ENCODE measurements at places on chromosomes 6 and 20.

GRCh38 chr6:133309579-133309978 is 68.4 kb downstream of the EYA4 start:
- no peak for DNase-seq

- no peak for DNase-seq
Measured at GRCh38 chr20:40673442-40673841, 15.6 kb downstream of the MAFB start.

GRCh38 chr20:5933802-5934436 is 16.4 kb downstream of the TRMT6 start:
- peak; percentile 41 for DNase-seq

DNA sequence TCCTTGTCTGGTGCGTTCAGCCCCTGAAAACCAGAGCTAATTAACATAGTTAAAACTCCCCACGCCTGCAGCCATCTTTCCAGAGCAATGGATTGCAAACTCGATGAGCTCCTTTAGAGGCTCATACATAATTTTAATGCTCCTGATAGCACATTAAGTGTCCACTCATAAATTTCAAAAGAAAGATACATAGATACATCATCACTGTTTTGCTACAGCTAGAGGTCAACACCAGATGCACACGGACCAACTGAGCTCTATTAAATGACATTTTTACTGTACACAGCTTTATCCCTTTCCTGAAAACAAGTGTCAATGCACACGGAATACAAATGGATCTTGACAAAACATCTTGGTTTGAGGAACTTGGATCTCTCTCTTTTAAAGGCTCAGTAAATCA is 91.3 kb upstream of the HDAC2 start:
- no peak for DNase-seq

DNA sequence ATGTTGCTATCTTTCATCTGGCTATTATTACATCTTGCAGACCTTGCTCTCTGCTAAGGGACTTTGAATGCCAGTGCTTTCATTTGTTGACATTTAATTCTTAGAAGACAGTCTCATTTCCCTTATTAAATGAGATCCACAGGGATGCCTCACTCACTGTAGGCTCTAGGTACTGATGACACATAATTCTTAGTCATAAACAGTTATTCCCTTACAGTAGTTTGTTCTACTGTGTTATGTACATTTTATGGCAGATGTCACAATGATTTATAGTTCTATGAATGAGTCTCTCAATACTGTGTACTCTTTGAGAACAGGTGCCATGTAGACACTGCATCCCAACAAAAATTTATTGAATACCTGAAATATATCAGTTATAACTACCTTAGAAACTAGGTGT is 70.3 kb downstream of the FAM83B start:
- no peak for DNase-seq

GRCh38 chr6:140460267-140460666 is 1085.8 kb upstream of the CITED2 start:
- DNase-seq = no peak

DNA sequence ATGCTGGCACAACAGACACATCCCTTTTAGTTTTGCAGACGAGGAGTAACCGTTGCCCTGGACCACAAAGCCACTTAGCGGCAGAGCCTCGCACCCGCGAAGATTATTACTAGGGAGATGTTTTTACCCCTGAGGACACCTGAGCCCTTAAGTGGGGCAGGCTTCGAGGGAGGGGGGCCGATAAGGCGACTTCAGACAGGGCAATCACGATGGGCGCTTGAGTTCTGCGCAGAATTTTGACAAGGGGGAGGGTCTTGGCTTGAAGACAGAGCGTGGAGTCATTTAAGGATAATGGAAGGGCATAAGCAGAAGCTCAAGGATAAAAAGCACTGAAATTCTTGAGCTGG is 650 bp upstream of the TTK start:
- DNase-seq = peak; percentile 33

- DNase-seq = no peak
Measured at GRCh38 chr6:157763129-157763903, 59.7 kb upstream of the SNX9 start.

- DNase-seq = no peak
Measured at GRCh38 chr6:89443658-89444057, 10.7 kb downstream of the ANKRD6 start.

DNA sequence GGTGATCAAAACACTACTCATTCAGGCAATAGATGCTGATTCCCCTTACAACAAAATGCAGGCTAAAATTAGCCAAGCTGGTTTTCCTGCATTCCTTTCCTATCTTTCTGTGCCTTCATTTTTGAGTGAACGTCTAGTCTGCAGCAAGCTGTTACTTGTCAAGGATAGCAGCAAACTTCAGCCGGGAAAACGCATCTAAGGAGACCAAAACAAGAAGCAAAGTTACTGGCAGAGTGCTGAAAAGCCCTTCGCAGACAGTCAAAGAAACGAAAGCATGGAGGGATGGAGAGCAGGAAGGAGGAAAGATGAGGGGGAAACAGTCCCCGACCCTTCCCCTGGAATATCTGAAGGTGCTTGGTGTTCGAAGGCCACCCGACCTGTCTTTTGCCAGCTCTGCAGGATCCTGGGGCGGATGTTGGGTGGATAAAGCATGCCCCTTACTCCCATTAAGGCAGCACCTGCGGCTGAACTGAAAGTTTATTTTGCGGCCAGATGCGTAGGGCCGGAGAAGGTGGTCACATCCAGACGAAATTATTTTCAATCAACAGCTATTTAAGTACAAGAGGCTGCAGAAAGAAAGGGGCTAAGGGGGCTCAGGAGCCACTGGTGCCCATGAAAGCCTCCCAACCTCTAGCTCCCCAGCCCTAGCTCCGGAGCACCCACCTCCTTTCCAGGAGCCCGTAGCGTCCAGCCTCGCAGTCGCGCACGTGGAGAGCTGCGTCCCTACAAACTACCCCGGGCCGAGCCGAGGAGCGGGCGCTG is 538 bp downstream of the FERMT1 start:
- DNase-seq = no peak

GRCh38 chr6:85997206-85997605 is 354.5 kb upstream of the SYNCRIP start:
- DNase-seq = no peak

GRCh38 chr6:36130667-36131510 is 576 bp downstream of the MAPK13 start:
- no peak for DNase-seq

DNA sequence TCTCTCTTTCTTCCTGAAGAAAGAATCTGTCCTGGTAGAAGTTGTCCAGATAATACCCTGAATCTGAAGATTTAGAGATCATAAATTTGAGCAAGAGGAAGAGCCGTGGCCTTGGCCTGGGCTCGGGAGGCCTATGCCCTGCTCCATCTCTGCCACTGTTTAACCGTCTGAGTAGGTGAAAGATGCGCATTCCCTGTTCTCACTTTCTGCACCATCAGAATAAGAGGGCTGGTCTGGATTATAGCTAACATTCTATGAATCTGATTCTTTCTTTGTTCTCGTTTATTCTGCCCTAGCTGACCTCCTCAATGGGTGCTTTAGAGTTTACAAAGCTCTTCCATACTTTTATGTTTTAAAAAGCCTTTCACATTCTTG is 51.3 kb downstream of the ELOVL4 start:
- no peak for DNase-seq

DNA sequence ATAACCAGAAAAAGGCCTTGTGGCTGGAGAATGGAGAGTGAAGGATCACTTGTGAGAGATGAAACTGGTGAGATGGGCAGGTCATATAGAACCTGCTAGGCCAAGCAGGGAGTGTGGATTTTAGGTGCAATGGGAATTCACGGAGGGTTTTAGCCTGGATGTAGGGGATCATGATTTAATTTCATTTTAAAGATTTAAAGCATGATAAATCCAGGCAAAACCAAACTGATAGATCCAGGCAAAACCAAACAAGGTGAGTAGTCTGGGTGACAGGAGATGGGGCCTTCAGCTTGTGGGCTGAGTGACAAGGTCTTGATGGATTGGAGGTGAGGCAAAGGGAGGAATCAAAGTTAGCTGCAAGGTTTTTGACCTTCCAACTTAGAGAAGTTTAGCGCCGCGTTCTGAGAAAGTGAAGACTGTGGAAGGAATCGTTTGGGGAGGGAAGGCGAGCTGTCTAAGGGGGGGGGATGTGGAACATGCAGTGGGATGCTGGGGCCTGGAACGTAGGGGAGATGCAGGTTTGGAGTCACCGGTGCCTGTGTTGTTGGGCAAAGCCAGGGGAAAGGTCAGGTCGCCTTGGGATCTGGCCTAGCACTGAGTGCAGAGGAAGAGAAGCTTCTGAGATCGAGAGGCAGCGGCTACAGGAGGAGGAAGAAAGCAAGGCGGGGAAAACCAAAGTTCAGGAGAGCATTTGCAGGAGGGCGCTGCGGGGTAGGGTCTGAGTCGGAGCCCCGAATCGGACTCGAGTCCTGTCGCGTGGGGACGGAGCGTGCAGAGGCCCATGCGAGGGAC is 1.3 kb upstream of the PLCG1 start:
- no peak for DNase-seq

GRCh38 chr6:20564269-20564668 is 30.0 kb downstream of the CDKAL1 start:
- DNase-seq = peak; percentile 41

DNA sequence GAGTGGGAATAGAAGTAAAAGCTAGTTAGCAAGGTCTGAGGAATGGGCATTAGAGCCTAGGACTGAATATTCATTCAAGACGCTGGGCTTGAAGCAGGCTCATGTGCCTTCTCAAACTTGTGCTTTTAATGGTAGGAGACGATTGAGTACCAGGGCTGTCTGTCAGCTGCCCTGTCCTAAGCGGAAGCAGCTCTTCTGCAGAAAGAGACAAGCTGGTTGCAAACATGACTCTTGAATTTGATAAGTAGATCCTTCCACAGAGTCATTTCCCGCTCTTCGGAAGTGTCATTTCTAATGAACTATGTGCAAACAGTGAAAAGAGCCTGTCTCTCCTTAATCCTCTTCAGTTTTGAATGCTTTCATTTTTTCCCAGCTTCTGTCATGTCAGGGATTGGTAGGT is 176.4 kb downstream of the TFAP2B start:
- no peak for DNase-seq

DNA sequence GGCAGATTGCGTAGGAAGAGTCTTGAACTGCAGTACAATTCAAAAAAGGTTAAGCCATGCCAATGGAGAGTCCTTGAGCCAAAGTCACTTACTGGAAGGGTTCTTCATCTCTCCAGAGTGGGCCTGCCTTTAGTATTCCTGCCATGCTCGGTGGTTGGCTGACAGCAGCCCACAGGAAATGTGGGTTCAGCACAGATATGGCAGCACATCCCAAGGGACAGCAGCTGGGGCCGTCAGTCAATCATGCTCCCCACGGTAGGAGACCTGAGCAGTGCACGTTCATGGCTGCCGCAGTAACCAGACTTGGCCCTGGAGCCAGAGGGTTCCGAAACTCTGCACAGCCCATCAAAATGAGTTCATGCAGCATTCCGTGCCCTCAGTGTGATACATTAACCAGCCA is 63.6 kb upstream of the SIRPA start:
- DNase-seq = no peak

GRCh38 chr20:33391722-33392415 is 9.4 kb downstream of the CDK5RAP1 start:
- no peak for DNase-seq

GRCh38 chr6:36378936-36379335 is 8.5 kb downstream of the ETV7 start:
- no peak for DNase-seq

GRCh38 chr20:16666272-16666671 is 63.6 kb upstream of the SNRPB2 start:
- no peak for DNase-seq

- DNase-seq = no peak
Measured at GRCh38 chr6:168577496-168577895, 136.5 kb downstream of the SMOC2 start.

- no peak for DNase-seq
Measured at GRCh38 chr6:38021029-38021428, 201.5 kb downstream of the ZFAND3 start.

- no peak for DNase-seq
Measured at GRCh38 chr20:50395251-50395729, 114.9 kb upstream of the PTPN1 start.

DNA sequence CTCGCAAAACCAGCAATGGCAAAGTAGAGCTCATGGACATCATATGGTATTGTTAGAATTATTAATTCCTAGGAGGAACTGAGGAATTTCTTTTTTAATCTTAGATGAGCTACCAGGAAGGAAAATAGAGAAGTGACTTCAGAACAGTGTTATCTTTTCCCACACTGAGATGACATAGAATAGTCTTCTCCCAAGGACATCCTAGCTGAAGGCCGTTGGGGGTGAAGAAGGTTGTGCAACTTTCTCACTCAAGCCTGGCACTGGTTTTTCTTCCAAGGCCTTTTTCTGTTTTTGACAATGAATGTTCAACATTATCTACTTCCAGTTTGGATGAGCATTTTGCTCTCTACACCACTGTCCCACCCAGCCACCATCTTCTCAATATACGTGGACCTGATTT is 35.8 kb upstream of the MAS1 start:
- no peak for DNase-seq

DNA sequence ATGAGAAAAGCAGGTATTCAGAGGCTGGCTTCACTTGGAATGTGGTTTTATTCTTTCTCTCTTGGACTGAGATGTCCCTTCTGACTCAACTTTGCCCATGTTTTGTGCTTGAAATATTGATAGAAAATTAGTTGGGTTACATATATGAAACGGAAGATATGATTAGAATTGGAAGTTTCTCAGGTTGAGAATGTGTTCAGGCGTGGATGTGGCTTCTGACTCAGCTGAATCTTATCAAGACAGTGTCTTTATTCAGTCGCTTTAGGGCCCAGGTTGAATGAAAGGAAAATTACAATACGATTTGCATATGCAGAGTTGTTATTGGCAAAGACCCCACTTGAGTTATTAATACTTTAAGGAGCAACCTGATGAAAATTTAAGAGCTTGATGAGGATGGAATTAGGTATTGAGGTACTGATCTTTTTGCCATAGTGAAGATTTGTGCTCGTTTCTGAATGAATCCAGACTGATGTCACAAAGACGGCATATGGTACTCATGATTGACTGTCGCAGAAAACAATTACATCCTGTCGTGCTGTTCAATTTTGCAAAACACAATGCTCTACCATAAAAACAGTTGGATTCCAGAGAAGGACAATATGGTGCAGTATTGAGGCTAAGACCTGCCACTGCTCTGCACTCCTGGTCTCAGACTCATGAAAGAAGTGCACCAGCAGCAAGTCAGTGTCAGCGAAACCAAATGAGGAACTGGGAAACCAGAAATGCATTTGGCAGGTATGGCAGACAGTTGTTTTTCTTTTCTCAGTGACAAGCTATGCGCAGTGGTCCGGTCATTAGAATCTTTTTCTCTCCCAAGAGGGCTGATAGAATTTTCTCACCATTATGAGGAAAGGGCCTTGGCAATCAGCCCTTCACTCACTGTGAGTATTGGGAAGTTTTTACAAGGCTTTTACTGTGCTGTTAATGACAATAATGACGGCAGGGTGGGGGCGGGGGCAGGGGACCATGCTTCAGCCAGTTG is 158.3 kb downstream of the DOK5 start:
- no peak for DNase-seq

DNA sequence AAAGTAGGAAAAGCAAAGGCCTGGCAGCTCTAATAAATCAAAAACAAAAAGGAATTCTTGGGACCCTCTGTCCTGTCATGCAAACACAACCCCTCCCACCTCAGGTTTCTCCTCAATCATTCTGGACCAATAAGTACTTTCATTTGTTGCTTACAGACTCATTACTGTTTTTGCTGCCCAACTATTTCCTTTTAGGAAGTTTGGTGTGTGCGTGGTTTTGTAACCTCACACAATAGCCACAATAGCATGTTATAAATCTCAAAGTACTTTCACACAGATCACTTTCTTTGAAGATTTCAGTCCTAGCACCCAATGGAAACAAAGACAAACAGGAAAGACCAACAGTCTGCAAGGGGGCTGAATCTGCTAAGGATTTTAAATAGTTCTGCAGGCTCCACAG is 4.5 kb downstream of the MRPL14 start:
- no peak for DNase-seq

- DNase-seq = no peak
Measured at GRCh38 chr20:59939879-59940128, 301 bp downstream of the PPP1R3D start.
